ENCODE measurements at places on chromosomes 5 and 9. TPM values are rescaled to one million over a fixed set of nuclear protein-coding genes. Genes with fewer than 3 reads are reported as not detected.

Gene AK6
- total RNA-seq: 40.8 TPM

Gene SERF1A
- 15.4 TPM for total RNA-seq

Gene CLIC3
- 0.27 TPM for total RNA-seq

Gene FYB1
- total RNA-seq: 0.07 TPM

Gene KCTD16
- total RNA-seq: 0.27 TPM

Gene MAMDC4
- total RNA-seq: 1.9 TPM
